Tibial nerve (tissue), 4 donors: ENCODE measurements at places on chromosomes 5 and 9.
A peak's percentile ranks its signal among the peaks of the same experiment; 100 is the strongest.

GRCh38 chr5:82512025-82512424, 233.9 kb upstream of the RPS23 start:
- DNase-seq, result no peak

- DNase-seq, result no peak
Observed at GRCh38 chr5:148993283-148993936, 69.5 kb downstream of the SH3TC2 start.

DNA sequence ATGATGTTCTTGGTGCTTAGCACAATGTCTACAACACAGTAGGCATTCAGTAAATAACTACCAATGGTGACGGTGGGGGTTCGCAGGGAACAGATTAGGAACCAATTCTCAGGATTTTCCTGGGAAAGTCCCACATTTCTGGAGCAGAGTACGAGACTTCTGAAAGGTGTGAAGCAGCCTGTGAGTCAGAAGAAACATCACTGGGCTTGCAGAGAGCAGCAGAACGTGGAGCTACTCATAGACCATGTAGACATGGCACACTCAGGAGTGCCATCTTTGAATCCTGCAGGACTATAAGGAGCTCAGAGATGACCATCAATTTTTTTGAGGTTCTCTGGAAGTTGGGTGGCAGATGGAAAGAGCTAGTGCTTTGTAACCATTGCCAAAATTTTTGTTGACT, 106.6 kb upstream of the ANKRD55 start:
- no peak for DNase-seq

DNA sequence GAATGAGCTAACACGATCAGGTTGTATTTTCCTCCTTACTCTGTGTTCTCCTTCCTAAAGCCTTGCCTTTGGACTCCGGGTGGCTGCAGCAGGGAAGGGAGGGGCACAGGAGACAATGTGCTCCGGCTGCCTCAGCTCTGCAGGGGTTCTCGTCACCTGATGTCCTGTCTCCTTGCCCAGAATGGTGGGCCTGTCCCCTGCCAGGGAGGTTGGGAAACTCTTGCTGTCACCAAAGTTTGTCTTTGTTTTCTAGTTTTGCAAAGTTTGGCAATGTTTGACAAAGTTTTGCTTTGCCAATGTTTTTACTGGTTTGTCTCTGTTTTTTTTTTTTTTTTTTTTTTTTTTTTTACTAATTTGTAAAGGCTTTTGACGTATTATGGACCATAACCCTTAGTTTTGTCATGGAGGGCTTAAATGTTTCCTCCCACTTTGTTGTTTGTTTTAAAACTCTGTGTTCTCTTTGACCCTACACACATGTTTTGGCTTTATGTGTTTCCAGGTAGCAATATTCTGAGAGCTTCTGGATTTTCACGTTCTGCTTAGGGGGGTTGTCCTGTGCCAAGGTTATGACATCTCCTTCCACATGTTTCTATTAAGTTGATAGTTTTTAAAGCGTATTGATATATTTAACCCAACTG, 49.3 kb downstream of the GADD45G start:
- no peak for DNase-seq

- DNase-seq, result no peak
Observed at GRCh38 chr9:83520292-83520691, 17.9 kb downstream of the FRMD3 start.

DNA sequence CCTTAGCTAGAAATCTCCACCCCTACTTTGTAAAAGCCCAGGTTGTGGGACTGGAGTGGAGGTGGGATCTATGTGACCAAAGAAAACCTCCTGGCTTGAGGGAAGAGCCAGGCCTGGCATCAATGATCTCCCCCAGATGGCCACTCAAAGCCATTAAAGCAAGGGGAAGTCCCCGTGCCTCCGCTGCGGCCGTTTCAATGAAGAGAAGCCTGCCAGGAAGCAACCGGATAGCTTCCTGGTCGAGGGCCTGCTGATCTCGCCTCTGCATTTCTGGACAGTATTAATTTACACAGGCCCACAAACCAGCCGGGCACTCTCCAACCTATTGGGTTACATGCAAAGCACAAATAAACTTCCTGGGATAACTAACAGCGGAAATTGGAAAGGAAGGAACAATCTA, 160.5 kb upstream of the MSX2 start:
- DNase-seq, result no peak

GRCh38 chr5:73119451-73120157, 771 bp upstream of the TMEM171 start:
- DNase-seq, result no peak

DNA sequence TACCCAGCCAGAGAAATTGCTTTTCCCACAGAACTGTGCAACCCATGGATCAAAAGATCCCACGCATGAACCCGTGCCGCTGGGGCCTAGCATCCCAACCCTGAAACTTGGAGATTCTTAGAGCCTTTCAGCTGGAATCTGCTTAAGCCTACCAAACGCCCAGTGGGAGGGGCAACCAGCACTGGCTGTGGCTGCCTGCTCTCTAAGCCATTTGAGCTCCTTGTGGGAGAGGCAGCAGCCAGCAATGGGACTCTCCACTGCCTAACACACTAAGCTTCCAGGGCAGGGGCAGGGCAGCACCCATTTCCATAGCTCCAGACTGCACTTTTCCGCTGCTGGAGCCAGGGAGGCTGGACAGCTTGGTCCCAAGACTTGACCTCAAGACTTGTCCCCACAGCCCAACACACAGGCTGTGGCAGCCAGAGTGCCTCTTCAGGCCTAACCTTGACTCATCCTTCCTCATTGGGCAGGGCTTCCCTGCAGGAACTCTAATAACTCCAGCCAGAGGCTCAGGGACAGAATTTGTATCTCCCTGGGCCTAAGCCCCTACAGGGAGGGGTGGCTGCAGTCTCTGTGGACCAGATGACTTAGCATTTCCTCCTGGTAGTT, 437.4 kb downstream of the MTRR start:
- no peak for DNase-seq

GRCh38 chr5:159091596-159092331, 8.0 kb downstream of the EBF1 start:
- DNase-seq, result no peak

GRCh38 chr5:31809050-31809870, 170.3 kb downstream of the PDZD2 start:
- DNase-seq, result peak; percentile 74

- no peak for DNase-seq
Observed at GRCh38 chr9:93071464-93071863, 13.0 kb downstream of the SUSD3 start.

GRCh38 chr5:95822043-95822541, 434 bp downstream of the GLRX start:
- no peak for DNase-seq

GRCh38 chr5:97501286-97501964, 318.4 kb upstream of the RIOK2 start:
- DNase-seq, result no peak

DNA sequence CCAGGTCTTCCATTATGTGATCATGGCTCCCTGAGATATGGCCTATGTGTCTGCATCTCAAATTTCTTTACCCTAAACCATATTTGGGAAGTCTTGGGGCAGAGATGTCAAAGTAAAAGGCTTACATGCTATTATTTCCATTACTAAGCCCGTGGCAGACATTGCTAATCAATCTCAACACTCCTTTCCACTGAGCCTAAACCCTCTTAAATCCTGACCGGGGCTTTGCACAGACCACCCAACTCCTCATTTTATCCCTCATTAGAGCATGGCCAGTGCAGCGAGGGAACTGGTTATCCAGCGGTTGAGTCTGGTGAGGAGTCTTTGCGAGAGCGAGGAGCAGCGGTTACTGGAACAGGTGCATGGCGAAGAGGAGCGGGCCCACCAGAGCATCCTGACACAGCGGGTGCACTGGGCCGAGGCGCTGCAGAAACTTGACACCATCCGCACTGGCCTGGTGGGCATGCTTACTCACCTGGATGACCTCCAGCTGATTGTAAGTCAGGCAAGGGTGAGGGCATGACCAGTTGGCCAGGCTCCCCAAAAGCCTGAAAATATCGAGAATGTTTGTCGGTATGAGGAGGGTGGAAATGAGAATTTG, 11.0 kb downstream of the BSPRY start:
- DNase-seq, result no peak

DNA sequence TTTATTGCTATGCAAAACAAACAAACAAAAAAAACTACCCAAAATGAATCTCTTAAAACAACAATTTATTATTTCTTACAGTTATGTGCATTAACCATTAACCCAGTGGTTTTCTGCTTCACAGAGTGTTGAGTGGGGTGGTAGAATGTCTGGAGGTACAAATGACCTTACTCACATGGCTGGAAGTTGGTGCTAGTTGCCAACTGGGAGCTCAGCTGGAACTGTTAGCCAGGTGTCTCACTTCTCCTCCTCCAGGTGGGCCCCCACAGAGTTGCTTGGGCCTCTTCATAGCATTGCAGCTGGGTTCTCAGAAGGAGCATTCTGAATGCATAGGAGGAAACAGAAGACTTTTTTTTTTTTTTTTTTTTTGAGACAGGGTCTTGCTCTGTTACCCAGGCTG, 10.5 kb upstream of the B4GALT1 start:
- no peak for DNase-seq

GRCh38 chr5:139131465-139131864, 66.7 kb downstream of the SIL1 start:
- DNase-seq, result peak; percentile 12

GRCh38 chr9:81234924-81235610, 454.3 kb downstream of the TLE1 start:
- DNase-seq, result no peak

- no peak for DNase-seq
Observed at GRCh38 chr5:36701085-36701698, 94.8 kb downstream of the SLC1A3 start.

GRCh38 chr5:81398741-81399140, 4.8 kb upstream of the ACOT12 start:
- DNase-seq, result no peak

DNA sequence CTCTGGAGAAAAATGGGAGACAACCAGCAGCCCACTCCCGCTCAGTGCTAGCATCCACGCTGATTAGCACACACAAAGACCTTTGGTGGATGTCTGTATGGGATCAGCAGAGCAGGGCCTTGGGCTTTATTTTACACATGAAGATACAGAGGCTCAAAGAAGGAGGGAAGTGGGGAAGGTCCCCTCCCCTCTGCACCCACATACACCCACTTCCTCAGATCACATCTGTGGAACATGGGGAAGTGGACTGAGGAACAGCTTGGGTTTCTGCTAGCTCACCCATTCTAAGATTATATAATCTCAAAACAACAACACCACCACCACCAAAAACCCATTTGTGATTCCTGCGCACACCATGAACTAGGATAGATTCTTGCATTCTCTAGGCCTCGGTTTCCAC, 14.0 kb downstream of the GGTA1 start:
- no peak for DNase-seq

DNA sequence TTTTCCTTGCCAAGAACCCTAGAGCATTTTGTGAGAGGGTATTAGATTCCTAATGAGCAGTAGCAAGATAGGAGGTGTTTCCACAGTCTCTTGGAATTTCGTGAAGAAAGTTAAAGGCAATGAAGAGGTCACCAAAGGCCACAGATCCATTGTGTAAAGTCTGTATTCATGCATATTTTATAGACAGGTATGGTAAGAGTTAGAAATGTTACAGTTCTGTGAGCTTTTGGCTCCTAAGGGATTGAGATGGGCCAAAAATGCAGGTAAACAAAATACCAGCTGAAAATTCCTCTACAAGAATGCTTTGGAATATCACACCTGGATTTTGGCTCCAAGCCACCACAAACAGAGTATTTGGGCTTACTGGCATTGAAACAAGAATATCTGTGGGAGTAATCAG, 47.4 kb upstream of the FST start:
- DNase-seq, result no peak

DNA sequence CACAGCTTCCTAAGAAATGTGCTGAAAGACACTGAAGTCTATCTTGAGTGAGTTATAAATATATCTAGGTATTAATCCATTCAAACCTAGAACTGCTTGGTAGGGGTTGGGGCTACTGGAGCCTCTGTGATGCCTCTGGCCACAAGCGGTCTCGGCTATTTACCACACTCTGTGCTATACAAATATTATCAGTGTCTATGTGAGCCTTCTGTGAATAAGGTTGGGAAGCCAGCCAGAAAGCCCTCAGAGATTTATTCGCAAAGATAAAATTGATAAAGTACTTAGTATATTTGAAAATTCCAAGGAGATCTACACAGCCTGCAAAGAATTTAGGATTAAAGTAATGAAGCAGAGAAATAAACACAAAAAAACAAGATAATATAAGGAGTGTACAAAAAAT, 41.4 kb downstream of the LIFR start:
- DNase-seq, result no peak

DNA sequence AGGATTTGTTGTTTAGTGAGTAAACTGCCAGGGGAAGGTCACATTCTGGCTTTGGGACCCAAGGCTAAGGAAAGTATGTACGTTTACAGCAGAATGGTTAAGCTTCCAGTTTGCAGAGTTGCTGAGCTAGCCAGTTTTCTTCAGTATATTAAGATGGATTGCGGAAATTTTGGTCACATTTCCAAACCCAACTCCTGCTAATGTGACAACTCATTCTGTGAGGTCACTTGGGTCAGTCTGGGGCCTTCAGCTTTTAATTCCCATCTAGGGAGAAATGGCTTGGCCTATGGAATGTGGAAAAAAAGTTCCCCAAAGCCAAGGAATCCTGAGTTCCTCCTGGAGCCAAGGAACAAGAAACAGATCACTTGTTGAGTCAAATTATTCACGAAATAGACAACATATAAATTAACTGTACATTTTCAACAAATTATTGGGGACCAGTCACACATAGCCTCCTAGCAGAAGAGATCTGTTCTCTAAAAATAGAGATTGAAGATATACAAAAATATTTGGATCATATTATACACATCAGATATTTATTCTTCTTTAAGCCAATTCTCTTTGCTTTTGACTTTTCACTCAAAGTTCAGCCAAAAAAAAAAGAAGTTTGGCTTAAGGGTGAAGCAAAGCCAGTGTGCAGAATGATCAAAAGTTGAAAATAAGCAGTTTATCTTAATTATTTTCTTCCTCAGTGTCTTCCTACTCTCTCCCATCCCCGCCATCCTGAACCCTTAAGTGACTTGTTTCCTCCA, 8.8 kb downstream of the KCNV2 start:
- no peak for DNase-seq
